Glutamatergic neuron (in vitro differentiated cells): ENCODE measurements at places on chromosomes 7 and 10. TPM values are rescaled to one million over a fixed set of nuclear protein-coding genes. Genes with fewer than 3 reads are reported as not detected.
A peak's percentile ranks its signal among the peaks of the same experiment; 100 is the strongest.

COL1A2 gene
- 6.8 TPM for total RNA-seq

SPDYE9 gene
- 0.25 TPM for total RNA-seq

FAM24B gene
- 15.9 TPM for total RNA-seq

- no peak overlapping the region for H3K4me3 ChIP-seq
- H3K4me1 ChIP-seq: no peaks in the 10 kb centered on the region
- DNase-seq: peak; percentile 82
- H3K36me3 ChIP-seq: no peaks in the 10 kb centered on the region
Observed at GRCh38 chr10:43204943-43205671, 61.8 kb downstream of the RASGEF1A start.
